ENCODE measurements at places on chromosomes 4 and X. TPM values are rescaled to one million over a fixed set of nuclear protein-coding genes. Genes with fewer than 3 reads are reported as not detected.

The SOWAHB gene
- not detected for total RNA-seq

The SYNPO2 gene
- total RNA-seq = 152 TPM

The AR gene
- total RNA-seq = 9.1 TPM

The OR13H1 gene
- not detected for total RNA-seq

The RTL3 gene
- 0.55 TPM for total RNA-seq

The ITIH6 gene
- total RNA-seq = not detected

The SATL1 gene
- 0.16 TPM for total RNA-seq

The MAN2B2 gene
- total RNA-seq = 25.5 TPM

The SLIT2 gene
- 12.1 TPM for total RNA-seq

The IL2RG gene
- not detected for total RNA-seq

The MAGEB10 gene
- total RNA-seq = not detected

The GAK gene
- total RNA-seq = 27.8 TPM

The ADGRG4 gene
- total RNA-seq = not detected

The ADAM29 gene
- not detected for total RNA-seq

Data from right atrium auricular region (tissue), 2 donors.